Cortex of kidney (tissue), 1 donor: ENCODE measurements at places on chromosomes 12 and 14.

- no peak for DNase-seq
These were observed 590.9 kb upstream of the SEL1L start for GRCh38 chr14:82124511-82124910.

DNA sequence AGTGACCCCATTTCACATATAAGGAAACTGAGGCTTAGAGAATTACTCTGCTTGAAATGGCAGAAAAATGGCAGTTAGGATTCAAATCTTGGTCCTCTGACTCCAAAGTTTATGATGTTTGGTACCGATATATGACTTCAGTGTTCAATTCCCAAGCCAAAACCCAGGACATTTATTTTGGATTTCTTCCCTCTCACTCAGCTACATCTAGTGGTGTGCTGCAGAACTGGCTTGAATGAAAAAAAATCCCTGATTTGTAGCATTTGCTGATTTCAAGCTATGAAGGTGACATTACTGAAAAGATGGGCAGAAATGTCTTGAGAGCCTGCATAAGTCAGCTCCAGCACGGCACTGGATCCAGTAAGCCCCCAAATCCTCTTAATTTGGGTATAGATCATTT lies 106.4 kb downstream of the EFCAB11 start:
- DNase-seq = no peak

GRCh38 chr12:67758119-67758518 lies 109.6 kb downstream of the DYRK2 start:
- no peak for DNase-seq

DNA sequence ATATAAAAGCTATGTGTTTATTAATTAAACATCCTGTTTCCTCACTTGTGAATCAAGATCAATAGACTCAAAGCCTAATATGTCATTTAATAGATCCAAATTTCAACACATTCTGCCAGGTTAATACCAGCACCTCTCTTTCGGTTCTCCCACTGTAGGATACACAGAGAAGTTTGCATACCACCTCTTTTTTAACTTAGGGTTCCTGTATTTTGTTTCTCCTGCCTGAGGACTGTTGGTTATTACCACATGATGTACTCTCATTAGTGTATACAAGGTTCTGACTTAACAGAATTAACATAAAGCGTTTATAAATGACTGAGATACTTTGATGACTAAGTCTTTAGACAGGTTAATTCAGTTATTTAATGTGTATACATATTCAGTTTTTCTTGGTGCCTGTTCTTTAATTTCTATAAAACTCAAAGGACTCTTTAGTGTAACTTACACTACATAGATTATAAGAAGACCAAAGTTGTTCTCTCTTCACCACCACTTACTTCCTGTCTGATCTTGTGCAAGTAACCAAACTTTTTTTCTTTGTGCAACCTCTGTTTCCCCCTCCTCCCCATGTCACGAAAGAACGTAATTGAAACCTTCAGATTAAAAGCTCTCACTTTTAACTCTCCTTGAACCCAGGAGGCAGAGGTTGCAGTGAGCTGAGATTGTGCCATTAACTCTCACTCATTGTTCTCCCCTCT lies 89.8 kb upstream of the DNM1L start:
- no peak for DNase-seq
